ENCODE measurements at places on chromosomes 12 and 14.
A peak's percentile ranks its signal among the peaks of the same experiment; 100 is the strongest.

GRCh38 chr12:86837246-86837645 is 581.1 kb upstream of the MGAT4C start:
- DNase-seq = no peak

GRCh38 chr12:114656906-114657596 is 26.9 kb downstream of the TBX3 start:
- DNase-seq = no peak

DNA sequence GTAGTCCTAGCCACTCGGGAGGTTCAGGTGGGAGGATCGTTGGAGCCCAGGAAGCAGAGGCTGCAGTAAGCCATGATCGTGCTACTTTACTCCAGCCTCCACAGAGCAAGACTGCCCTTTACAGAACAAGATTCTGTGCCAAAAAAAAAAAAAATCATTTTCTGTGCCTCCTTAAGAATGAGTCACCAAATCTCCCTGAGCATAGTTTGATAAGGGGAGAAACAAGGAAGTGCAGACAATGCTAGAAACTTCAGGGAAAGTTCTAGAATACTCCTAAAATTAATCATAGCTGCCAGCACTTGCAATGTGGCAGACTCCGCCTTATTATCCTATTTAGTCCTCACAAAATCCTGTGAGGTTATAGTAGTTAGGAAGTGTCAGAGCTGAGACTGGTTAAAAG is 74.5 kb downstream of the KCNK10 start:
- peak; percentile 2 for DNase-seq

- no peak for DNase-seq
Observed at GRCh38 chr12:4109826-4110225, 163.7 kb upstream of the CCND2 start.

GRCh38 chr12:54430471-54431069 is 11.5 kb upstream of the ITGA5 start:
- DNase-seq = no peak

GRCh38 chr12:43957732-43958372 is 122.0 kb downstream of the TMEM117 start:
- peak; percentile 67 for DNase-seq

GRCh38 chr12:38889297-38889815 is 16.0 kb downstream of the CPNE8 start:
- DNase-seq = no peak

- no peak for DNase-seq
Observed at GRCh38 chr12:115443351-115443938, 759.5 kb upstream of the TBX3 start.

DNA sequence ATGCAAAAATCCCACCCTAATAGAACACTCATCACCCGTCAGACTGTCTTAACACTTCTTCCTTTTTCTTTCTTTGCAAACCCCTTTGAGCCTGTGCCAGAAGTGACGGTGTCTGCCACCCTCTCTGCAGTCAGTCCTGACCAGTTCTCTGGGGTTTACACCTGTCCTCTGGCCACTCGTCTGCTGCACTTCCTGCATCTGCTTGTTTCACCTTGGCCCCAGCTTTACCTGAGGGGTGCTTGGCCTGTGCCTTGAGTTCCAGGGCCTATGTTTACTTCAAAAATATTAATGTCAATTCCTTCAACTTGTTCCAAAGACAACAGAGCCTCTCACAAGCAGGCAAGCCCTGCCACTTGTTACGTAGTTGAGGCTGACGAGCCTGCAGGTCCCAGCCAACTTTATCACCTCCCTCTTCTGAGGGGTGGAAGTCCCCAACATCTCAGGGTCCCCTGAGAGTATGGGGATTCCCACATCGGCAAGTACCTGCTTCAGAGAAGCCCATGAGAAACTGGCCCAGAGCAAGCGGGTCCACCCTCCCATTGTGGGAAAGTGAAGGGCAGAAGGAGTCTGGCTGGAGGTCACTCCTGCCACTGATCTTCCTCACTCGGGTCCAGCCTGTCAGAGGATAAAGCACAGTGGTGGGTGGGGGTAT is 205.4 kb downstream of the DAD1 start:
- DNase-seq = no peak

DNA sequence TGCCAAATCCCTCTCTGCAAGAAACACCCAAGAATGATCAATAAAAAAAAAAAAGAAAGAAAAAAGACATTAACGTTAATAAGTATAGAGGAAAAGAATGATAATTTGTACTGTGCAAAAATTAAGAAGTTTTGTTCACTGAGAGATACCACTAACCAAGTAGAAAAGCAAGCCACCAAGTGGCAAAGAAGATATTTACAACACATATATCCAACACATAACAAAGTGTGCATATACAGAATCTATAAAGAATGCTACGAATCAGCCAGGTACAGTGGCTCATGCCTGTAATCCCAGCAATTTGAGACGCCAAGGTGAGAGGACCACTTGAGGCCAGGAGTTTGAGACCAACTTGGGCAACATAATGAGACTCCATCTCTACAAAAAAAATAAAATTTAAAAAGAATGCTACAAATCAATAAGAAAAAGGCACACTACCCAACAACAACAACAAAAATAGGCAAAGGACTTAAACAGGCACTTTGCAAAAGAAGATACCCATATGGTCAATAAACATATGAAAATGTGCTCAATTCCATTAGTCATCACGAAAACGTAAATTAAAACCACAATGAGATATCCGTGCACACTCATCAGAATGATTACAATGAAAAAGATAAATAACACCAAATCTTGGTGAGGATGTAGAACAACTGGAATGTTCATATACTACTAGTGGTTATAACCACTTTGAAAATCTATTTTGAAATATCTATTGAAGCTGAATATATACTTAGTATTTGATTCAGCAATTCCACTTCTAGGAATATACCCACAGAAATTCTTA is 19.8 kb downstream of the GALNT4 start:
- DNase-seq = no peak

DNA sequence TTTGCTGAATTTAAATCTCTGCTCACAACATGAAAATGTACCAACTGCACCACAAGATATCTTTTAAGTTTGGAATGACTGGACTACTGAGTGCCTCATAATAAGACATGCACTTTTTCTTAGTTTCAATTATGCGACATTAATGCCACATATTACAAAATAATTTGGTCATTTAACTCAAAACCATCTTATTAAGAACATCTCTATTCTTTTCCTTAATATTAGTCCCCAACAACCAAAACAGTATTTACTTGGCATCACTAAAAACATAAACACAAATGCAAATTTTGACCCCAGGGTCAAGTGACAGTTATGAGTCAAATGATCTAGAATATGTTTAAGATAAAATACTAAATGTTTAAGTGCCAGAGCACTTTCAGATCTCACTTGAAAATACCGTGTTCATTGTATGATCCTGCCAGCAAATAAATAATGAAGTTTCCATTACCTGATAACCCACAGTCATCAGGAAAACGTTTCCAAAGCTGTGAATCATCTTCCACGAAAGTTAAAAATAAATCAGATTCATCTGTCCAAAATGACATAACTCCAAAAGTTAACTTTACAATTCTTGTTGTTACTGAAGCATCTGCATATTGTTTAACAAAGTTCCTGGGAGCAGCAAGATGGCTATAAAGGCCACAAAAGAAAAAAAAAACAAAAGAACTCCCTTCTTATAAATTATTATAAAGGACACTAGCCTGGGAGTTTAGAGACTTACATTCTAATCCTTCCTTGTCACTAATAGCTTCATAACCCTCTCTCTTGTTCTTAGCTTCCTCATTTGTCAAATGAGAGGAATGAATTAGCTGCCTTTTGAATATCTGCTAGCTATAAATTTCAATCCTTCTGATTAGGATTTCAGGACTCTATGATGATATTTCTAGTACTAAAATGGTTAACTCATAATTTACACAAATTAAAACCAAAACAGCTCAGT is 30.5 kb upstream of the AP4S1 start:
- peak; percentile 44 for DNase-seq

GRCh38 chr14:30227436-30227835 is 299.8 kb upstream of the PRKD1 start:
- DNase-seq = no peak

DNA sequence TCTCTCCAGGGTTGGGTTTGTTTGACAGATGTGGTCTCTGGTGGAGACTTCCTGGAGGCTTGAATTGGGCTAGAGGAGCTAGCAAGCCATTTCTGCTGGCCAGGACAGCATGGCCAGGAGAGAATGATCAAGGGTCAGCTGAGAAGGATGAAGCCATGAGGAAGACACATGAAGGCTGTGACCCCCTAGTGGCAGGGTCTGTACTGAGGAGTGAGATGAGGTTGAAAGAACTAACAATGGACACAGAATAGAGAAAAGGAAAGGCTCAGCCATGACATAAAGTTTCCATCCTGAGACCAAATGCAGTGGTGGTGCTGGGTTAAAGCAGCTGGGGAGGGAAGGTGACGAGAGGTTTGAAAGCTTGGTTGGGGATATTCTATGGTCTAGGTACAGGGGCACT is 89.9 kb downstream of the NT5DC3 start:
- DNase-seq = no peak

DNA sequence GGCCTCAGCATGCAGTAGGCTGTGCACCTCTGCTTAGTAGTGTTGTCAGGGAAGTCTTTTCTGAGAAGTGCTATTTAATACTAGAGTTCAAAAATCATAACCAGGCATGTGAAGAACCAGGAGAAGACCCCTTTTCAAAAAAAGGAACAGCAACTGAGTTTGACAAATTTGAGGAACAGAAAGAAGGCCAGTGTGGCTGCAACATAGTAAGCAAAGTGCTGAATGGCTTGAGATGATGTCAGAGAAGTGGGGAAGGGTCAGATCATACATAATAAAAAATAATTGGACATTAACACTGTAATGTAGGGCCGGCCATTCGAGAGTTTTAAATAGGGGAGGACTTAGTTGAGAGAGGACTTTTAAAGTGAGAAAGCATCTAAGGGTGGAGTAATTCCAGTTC is 11.1 kb upstream of the CNTN1 start:
- no peak for DNase-seq

GRCh38 chr12:55024575-55024974 is 4.8 kb downstream of the NEUROD4 start:
- no peak for DNase-seq

DNA sequence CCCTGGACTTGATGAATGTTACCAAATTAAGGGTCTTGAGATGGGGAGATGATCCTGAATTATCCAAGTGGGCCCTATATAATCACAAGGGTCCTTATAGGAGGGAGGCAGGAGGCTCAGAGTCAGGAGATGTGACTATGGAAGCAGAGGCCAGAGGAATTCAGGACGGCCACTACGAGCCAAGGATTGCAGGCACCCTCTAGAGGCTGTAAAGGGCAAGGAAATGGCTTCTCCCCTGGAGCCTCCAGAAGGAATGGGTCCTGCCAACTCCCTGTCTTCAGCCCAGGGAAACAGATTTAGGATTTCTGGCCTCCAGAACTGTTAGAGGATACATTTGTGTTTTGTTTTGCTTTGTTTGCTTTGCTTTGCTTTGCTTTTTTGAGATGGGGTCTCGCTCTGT is 8.8 kb downstream of the BDKRB1 start:
- no peak for DNase-seq

DNA sequence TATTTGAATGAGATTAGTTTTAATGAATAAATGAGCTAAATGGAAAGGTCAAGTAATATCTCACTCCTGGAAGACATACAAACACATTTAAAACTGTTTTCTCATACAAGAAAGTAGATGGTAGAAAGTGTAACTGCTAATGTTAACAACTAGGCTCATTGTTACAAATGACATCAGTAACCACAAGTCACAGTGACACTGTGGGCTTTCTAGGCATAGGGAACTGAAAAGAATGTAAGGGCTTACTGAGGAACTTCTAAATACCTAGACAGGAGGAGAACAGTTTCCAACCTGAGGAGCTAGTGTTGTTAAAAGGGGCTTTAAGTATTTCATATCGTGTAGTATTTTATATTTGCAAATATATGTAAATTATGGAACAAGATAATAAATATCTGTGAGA is 17.5 kb upstream of the ERGIC2 start:
- no peak for DNase-seq

DNA sequence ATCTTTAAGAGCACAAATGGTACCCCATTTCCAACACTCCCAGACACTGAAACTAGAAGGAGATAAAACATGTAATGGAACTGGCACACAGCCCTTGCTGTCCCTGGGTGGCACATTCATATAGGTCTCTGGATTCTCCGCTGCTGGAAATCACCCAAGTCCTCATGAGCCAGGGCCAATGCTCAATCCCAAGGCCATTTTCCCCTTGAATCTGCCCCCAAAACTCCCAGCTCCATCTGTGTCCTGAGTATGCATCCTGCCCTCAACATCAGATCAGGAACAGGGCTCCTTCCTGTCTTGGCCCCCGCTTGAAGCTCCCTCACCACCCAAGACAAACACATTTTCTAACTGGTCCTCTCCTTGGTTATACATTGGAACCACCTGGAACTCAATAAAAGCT is 24.6 kb downstream of the KRT76 start:
- DNase-seq = no peak

DNA sequence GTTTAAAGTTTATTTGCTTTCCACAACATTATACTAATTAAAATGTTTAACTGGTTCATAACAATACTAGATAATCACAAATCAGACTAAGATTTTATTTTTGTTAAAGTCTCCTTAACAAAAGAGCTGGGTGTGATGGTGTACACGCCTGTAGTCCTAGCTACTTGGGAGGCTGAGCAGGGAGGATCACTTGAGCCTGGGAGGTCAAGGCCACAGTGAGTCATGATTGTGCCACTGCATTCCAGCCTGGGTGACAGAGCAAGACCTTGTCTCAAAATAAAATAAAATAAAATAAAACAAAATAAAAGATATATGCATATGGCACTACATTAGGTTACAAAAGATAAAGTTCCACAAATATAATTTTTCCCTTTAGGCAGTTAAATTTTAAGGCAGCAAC is 5.6 kb downstream of the MIS18BP1 start:
- DNase-seq = no peak

- no peak for DNase-seq
Observed at GRCh38 chr12:104626069-104626837, 169.5 kb downstream of the CHST11 start.

DNA sequence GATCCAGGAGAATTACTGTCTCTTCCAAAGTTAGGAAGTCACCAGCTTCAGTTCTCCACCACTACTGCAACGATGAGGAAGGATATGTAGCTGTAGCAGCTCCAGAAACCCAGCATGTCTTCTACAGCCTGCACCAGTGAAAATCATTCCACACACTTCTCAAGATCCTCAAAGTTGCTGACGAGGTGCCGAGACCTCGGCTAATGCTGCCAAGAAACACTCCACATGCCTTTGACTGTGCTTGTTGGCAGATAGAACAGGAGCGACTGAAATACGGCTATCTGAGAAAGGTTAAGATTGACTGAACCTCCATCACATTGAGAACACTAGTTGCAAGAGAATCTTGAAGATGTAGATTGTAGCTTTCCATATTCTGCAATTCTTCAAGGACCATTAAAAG is 241.9 kb downstream of the PPFIA2 start:
- DNase-seq = no peak

GRCh38 chr14:66242001-66242400 is 244.2 kb upstream of the CCDC196 start:
- no peak for DNase-seq

DNA sequence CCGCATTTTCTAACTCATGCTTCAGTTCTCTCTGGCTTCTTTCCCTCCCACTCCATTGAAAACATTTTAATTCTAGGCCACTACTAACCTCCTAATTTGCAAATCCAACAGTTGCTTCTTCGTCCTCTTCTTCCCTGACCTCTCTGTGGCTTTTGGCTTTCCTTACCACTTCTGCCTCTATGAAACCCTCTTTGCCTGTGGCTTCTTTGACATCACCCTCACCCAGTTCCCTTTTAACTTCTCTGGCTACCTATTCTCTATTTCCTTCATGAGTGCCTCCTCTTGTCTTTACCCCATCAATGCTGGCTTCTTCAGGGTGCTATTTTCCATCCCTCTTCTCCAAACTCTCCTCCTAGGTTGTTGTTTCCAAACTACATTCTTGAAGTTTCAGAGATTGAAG is 4.4 kb upstream of the HCFC2 start:
- DNase-seq = no peak

GRCh38 chr12:51921017-51921725 is 13.9 kb downstream of the ACVRL1 start:
- no peak for DNase-seq
